ENCODE measurements at places on chromosomes 4 and X. TPM values are rescaled to one million over a fixed set of nuclear protein-coding genes. Genes with fewer than 3 reads are reported as not detected.
A peak's percentile ranks its signal among the peaks of the same experiment; 100 is the strongest.

Gene NDST3
- not detected for total RNA-seq

Gene FGFR3
- 1.2 TPM for total RNA-seq

Gene ZIC3
- total RNA-seq = not detected

Gene FGFBP2
- total RNA-seq = 0.84 TPM

Gene GPR82
- 0.29 TPM for total RNA-seq

Gene SASH3
- total RNA-seq = 16.1 TPM

Gene SPANXN4
- not detected for total RNA-seq

Gene DAPP1
- total RNA-seq = 6.4 TPM

Gene FAM50A
- total RNA-seq = 62.9 TPM

- H3K4me1 ChIP-seq = peaks cover 16% of the 10 kb centered on the region
- H3K36me3 ChIP-seq = no peaks in the 10 kb centered on the region
- DNase-seq = no peak
- H3K4me3 ChIP-seq = no peak overlapping the region
- no peak overlapping the region for H3K27ac ChIP-seq
These were observed 125.7 kb downstream of the PALLD start for GRCh38 chr4:168622600-168622999.

GRCh38 chrX:115940348-115940747 is 230.2 kb upstream of the AGTR2 start:
- no peaks in the 10 kb centered on the region for H3K4me1 ChIP-seq
- DNase-seq = no peak
- no peaks in the 10 kb centered on the region for H3K27me3 ChIP-seq
- no peak overlapping the region for H3K4me3 ChIP-seq
- no peak overlapping the region for H3K27ac ChIP-seq

DNA sequence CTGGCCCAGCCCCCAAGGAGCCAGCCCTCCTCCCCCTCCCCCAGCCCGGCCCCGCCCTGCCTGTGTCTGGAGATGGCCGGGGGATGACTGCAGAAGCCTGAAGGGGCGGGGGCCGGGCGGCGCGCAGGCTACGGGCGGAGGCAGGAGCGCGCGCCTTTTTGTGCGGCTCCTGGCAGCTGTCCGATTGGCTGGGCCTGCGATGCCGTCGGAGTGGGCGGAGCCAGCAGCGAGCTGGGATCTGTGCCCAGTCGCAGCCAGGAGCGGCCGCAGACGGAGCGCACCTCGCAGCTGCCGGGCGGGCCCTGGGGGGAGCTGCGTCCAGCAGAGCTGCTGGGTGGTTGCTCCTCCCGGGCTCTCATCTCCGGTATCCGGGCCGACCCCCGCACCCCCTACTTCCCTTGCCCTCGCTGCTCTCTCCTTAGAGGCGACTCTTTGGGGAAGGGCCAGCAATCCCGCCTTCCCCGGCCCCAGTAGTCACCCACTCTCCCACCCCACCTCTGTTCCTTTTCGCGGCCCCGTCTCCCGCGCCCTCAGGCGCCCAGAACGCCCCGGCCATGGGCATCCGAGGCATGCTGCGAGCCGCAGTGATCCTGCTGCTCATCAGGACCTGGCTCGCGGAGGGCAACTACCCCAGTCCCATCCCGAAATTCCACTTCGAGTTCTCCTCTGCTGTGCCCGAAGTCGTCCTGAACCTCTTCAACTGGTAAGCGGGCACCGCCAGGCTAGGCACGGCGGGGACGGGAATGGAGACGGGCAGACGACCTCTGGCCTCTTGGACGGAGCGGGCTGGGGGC is at the start of gene GABRQ:
Gene GABRQ (plus strand): TSS at position 247 of the 794 bp plus-strand sequence. CDS start 308 bp downstream, at position 555.
- no peak for DNase-seq
- H3K4me3 ChIP-seq = no peak within 1 kb of the TSS
- no peak within 1 kb of the TSS for H3K27ac ChIP-seq

DNA sequence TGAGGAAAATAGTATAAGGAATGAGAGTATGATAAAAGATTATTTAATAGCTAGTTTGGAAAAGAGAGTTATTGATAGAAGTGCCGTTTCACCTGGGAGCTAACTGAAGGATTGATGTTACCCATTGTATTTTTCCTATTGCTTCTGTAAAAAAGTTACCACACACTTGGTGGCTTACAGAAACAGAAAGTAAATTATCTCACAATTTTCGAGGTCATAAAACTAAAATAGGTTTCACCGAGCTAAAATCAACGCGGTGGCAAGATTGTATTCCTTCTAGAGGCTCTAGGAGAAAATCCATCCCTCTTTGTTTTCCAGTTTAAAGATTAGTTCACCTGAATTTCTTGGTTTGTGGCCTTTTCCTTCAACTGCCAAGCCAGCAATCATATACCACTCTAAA is 11.1 kb upstream of the TRAM1L1 start:
- no peak overlapping the region for H3K27ac ChIP-seq
- H3K4me3 ChIP-seq = no peak overlapping the region
- no peaks in the 10 kb centered on the region for H3K4me1 ChIP-seq
- no peaks in the 10 kb centered on the region for H3K36me3 ChIP-seq

DNA sequence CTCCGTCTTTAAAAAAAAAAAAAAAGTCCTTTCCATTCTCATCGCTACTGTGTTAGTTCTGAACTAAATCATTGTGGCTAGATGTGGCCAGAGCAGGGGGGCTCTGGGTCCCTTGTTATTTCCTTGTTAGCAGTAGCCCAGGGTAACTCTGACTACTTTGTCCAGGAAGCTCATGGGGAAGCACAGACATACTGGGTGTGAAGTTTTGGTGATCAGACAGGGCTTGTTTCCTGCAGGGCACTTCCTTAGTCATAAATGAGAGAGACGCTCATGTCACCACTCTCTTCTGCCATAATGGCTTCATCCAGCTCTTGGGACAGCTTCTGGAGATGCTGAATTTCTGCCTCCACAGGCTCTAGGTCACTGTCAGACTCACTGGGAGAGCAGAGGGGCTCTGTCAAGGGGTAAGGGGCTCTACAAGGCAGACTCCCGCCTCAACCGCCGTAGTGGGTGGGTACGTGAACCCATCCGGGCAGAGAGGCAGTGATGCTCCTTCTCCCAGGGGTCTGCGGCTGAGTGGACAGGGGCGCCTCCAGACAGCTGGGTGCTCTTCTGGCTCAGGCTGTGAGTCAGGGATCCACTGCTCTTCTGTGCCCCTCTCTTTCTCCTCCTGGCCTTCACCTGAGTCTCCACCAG is 12.9 kb downstream of the STIM2 start:
- no peak for DNase-seq
- no peaks in the 10 kb centered on the region for H3K36me3 ChIP-seq
- no peak overlapping the region for H3K4me3 ChIP-seq
- H3K27ac ChIP-seq = no peak overlapping the region
- no peaks in the 10 kb centered on the region for H3K4me1 ChIP-seq

- H3K27me3 ChIP-seq = no peaks in the 10 kb centered on the region
- no peaks in the 10 kb centered on the region for H3K4me1 ChIP-seq
- no peak overlapping the region for H3K4me3 ChIP-seq
- DNase-seq = no peak
- H3K27ac ChIP-seq = no peak overlapping the region
These were observed 17.5 kb upstream of the RASL11B start for GRCh38 chr4:52844596-52844995.

DNA sequence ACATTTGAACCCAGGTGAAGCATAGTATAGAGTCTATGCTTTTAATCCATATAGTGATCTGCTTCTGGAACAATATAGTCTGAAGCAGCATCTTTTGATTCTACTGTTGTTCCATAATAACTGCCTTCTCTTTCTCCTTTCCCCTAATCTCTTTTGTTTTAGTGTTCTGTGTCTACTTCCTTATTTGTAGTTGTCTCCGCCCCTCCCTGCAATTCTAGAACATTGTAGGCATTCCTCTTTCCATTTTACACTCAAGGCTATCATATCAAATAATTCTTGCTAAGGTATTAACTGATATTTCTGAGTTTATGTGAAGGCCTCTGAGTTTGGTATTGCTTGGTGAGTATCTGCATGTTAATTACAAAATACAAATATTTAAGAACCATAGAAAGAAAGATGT is 11.6 kb downstream of the BLTP1 start:
- no peak overlapping the region for H3K27ac ChIP-seq
- no peak overlapping the region for H3K4me3 ChIP-seq
- no peak for DNase-seq
- H3K4me1 ChIP-seq = peaks cover 2% of the 10 kb centered on the region
- no peaks in the 10 kb centered on the region for H3K27me3 ChIP-seq

DNA sequence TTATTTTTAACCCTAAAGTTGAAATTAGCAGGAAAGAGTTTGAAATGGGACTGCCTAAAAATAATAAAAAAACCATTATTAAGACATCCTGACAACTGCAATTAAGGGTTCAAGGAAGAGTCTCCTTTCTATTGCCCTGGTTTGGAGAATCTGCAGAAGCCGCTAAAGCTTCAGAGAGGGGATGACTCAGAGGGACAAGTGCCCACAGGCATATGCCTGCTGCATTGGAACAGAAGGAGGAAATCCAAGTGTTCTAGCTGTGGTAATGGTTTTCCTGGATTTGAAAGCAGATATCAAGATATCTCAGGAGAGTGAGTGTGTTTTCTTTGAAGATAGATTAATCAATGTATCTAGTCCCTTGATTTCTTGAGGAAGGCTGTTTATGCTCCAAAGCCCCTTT is 235.1 kb upstream of the TAPT1 start:
- no peaks in the 10 kb centered on the region for H3K36me3 ChIP-seq
- H3K27ac ChIP-seq = no peak overlapping the region
- no peak overlapping the region for H3K4me3 ChIP-seq
- no peaks in the 10 kb centered on the region for H3K27me3 ChIP-seq
- no peaks in the 10 kb centered on the region for H3K4me1 ChIP-seq

DNA sequence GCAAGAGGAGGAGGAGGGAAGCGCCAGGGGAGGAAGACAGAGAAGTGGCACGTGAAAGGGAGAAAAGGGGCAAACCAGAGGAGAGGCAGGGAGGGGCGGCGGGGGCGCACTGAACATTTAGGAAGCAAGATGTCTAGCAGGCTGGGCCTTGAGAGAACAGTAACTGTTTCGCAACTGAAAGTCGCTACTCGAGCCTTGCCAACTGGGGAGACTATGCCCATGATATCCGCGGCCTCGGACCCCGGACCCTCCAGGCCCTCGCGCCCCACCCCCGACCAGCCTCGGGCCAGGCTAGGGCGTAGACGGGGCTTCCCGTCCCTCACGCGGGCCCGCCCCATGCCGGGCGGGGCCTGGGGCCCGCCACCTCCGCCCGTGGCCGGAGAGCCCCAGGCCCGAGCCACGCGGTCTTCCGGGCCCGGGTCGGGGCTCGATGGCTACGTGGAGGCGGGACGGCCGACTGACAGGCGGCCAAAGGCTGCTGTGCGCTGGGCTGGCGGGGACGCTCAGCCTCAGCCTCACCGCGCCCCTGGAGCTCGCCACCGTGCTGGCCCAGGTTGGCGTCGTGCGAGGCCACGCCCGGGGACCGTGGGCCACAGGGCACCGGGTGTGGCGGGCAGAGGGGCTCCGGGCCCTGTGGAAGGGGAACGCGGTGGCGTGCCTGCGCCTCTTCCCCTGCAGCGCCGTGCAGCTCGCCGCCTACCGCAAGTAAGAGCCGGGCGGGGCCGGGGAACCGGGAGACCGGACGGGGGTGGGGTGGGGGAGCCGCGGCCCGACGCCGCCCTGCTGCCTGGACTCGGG is at the start of gene SLC25A43:
Gene SLC25A43 (plus strand): TSS at position 363 of the 798 bp plus-strand sequence. CDS start 68 bp downstream, at position 431.
- no peaks in the 10 kb centered on the region for H3K27me3 ChIP-seq
- H3K4me1 ChIP-seq = no peaks in the 10 kb centered on the region
- DNase-seq = peak; percentile 83
- no peak within 1 kb of the TSS for H3K27ac ChIP-seq
- H3K4me3 ChIP-seq = peak within 1 kb of the TSS; percentile 77
- no peaks in the 10 kb centered on the region for H3K36me3 ChIP-seq

GRCh38 chr4:102543030-102543928 is 42.1 kb downstream of the NFKB1 start:
- H3K4me3 ChIP-seq = no peak overlapping the region
- H3K27me3 ChIP-seq = no peaks in the 10 kb centered on the region
- DNase-seq = no peak
- no peaks in the 10 kb centered on the region for H3K4me1 ChIP-seq
- peaks cover 4% of the 10 kb centered on the region for H3K36me3 ChIP-seq
- no peak overlapping the region for H3K27ac ChIP-seq

GRCh38 chrX:134717698-134718097 is 59.4 kb upstream of the PLAC1 start:
- H3K27me3 ChIP-seq = no peaks in the 10 kb centered on the region
- DNase-seq = no peak
- no peak overlapping the region for H3K4me3 ChIP-seq
- H3K36me3 ChIP-seq = no peaks in the 10 kb centered on the region
- no peaks in the 10 kb centered on the region for H3K4me1 ChIP-seq
- H3K27ac ChIP-seq = no peak overlapping the region

GRCh38 chr4:102217345-102217744 is 127.9 kb downstream of the SLC39A8 start:
- no peaks in the 10 kb centered on the region for H3K27me3 ChIP-seq
- no peak overlapping the region for H3K4me3 ChIP-seq
- no peak for DNase-seq
- H3K4me1 ChIP-seq = no peaks in the 10 kb centered on the region

- H3K27ac ChIP-seq = no peak overlapping the region
- no peak overlapping the region for H3K4me3 ChIP-seq
- no peaks in the 10 kb centered on the region for H3K4me1 ChIP-seq
- H3K27me3 ChIP-seq = no peaks in the 10 kb centered on the region
These were observed 155.3 kb downstream of the FHIP1A start for GRCh38 chr4:151564321-151564720.

DNA sequence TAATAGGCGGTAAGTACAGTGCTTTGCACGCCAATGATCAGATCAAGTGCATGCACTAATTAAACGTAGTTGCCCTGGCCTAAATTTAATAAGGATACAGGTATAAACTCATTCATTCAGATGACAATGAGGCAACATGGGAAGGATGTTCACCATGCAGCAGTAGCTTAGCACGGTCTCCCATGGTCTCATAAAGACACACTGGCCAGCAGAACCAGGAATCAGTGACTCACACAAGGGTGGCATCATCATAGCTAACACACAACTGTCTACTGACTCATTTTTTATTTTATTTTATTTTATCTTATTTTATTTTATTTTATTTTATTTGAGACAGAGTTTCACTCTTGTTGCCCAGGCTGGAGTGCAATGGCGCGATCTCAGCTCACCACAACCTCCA is 42.7 kb downstream of the TMEM156 start:
- no peak overlapping the region for H3K4me3 ChIP-seq
- H3K4me1 ChIP-seq = no peaks in the 10 kb centered on the region

DNA sequence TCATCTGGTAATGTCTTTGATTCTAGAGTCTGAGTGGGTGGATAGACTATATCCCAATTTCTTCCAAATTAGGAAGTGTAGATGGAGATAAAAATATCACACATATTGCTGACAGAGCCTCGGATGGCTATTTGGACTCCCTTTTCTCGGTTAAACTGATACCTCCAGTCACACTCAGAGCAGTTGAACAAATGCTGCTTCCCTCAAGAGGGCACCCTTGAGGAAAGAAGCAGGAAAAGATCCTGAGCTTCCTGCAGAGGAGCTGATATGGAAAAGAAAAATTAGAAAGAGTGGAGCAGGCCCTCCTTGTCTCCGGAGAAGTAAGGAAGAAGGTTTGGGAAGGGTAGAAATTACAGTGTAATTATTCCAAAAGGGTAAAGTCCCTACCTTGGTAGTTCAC is 96.2 kb upstream of the CCSER1 start:
- no peaks in the 10 kb centered on the region for H3K27me3 ChIP-seq
- H3K27ac ChIP-seq = no peak overlapping the region
- DNase-seq = no peak
- H3K4me3 ChIP-seq = no peak overlapping the region
- H3K4me1 ChIP-seq = no peaks in the 10 kb centered on the region
- no peaks in the 10 kb centered on the region for H3K36me3 ChIP-seq

GRCh38 chrX:23509256-23509655 is 158.0 kb upstream of the PRDX4 start:
- DNase-seq = no peak
- no peak overlapping the region for H3K4me3 ChIP-seq
- no peaks in the 10 kb centered on the region for H3K27me3 ChIP-seq
- no peaks in the 10 kb centered on the region for H3K36me3 ChIP-seq
- no peaks in the 10 kb centered on the region for H3K4me1 ChIP-seq

Data from aorta (tissue), 5 donors.